Large intestine (tissue), 12 donors: ENCODE measurements at places on chromosomes 11 and 22. TPM values are rescaled to one million over a fixed set of nuclear protein-coding genes. Genes with fewer than 3 reads are reported as not detected.

FAM168A gene
- 22.9 TPM for polyA plus RNA-seq

CD3D gene
- 7.4 TPM for polyA plus RNA-seq

NKAPD1 gene
- polyA plus RNA-seq: 27.7 TPM

SCN2B gene
- 1.3 TPM for polyA plus RNA-seq

CCDC89 gene
- 0.94 TPM for polyA plus RNA-seq

ESAM gene
- 15.0 TPM for polyA plus RNA-seq

PYGM gene
- 2.4 TPM for polyA plus RNA-seq

TMEM45B gene
- polyA plus RNA-seq: 247 TPM

SCT gene
- polyA plus RNA-seq: 131 TPM

POU2AF1 gene
- 1.2 TPM for polyA plus RNA-seq

SHISA8 gene
- 0.10 TPM for polyA plus RNA-seq

KDM4E gene
- polyA plus RNA-seq: 0.19 TPM

OR4D5 gene
- not detected for polyA plus RNA-seq

OR10A2 gene
- polyA plus RNA-seq: 0.04 TPM

GRCh38 chr11:13052130-13052571, 43.0 kb downstream of the RASSF10 start:
- H3K36me3 ChIP-seq: no peaks in the 10 kb centered on the region
- DNase-seq: peak; percentile 28
- H3K4me3 ChIP-seq: no peak overlapping the region

DNA sequence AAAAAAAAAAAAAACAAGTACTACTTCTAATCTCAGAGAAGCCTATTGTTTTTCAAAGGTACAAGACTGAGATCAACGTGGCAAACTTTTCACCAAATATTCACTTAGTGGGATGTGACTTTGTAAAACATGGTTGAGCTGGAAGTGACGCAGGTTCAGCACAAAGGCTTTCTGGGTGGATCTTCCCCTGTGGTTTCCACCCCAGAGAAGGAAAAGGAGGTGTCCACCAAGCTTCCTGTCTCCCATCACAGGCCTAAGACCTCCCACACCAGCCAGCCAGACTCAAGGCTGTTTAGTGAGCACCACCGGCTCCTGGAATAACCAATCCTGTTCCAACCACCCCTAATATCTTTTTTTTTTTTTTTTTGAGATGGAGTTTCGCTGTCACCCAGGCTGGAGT, 5.7 kb downstream of the TMEM184B start:
- no peak overlapping the region for H3K27ac ChIP-seq
- H3K4me1 ChIP-seq: peaks cover 27% of the 10 kb centered on the region
- no peak overlapping the region for H3K4me3 ChIP-seq
- peaks cover 13% of the 10 kb centered on the region for H3K36me3 ChIP-seq

DNA sequence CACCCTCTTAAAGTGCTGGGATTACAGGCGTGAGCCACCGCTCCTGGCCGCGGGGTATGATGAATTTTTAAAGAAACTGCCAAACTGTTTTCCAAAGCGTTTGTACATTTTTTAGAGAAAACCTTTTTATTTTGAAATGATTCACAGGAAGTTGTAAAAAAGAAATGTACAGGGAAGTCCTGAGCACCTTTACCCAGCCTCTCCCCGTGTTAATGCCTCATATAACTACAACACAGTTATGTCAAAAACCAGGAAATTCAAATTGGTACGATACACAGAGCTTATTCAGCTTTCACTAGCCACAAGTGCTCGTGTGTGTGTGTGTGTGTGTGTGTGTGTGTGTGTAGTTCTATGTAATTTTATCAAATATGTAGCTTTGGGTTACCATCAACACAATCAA, 7.0 kb upstream of the FAM118A start:
- H3K27me3 ChIP-seq: no peaks in the 10 kb centered on the region
- H3K36me3 ChIP-seq: no peaks in the 10 kb centered on the region
- no peak overlapping the region for H3K27ac ChIP-seq

GRCh38 chr11:116793772-116794097, 2.1 kb upstream of the APOA5 start:
- H3K27me3 ChIP-seq: no peaks in the 10 kb centered on the region
- no peak overlapping the region for H3K27ac ChIP-seq
- no peaks in the 10 kb centered on the region for H3K36me3 ChIP-seq
- H3K4me1 ChIP-seq: peaks cover 25% of the 10 kb centered on the region
- H3K4me3 ChIP-seq: no peak overlapping the region

DNA sequence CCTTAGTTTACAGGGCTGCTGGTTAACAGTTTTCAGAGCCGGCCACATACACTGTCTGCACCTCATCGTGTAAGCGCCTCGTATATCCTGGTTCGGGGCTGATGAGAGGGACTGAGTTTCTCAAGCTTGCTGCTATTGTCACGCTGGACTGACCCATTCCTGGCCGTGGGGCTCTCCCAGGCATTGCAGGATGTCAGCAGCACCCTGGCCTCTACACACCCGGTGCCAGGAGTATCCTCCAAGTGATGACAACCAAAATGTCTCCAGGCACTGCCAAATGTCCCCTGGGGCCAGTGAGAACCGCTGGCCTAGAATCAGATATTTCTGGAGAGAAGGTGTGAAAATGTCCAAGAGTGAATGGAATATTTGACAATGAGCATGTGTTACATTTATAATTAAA, 82.8 kb downstream of the ST3GAL4 start:
- no peak overlapping the region for H3K4me3 ChIP-seq
- DNase-seq: no peak
- no peaks in the 10 kb centered on the region for H3K4me1 ChIP-seq
- peaks cover 35% of the 10 kb centered on the region for H3K27me3 ChIP-seq
- no peak overlapping the region for H3K27ac ChIP-seq

DNA sequence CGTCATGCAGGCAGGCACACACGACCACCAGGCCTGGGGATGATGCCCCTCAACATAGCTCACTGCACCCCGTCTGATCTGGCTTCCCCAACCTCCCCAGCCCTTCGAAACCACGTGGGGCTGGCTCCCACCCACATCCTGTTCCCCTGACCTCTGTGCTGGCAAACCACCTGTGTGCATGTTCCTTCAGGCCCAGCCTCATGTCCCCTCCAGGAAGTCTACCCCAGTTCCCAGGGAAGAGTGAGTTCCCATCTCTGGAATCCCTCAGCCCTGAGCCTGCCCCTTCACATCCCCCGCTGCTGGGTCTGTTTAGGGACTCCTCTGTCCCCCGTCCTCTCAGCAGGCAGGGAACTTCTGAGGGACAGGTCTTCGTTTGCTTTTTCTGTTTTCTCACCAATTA, 7.1 kb downstream of the SLC7A4 start:
- H3K27me3 ChIP-seq: no peaks in the 10 kb centered on the region
- H3K27ac ChIP-seq: no peak overlapping the region
- H3K4me1 ChIP-seq: no peaks in the 10 kb centered on the region
- H3K4me3 ChIP-seq: no peak overlapping the region
- no peak for DNase-seq

- no peak overlapping the region for H3K4me3 ChIP-seq
- H3K36me3 ChIP-seq: no peaks in the 10 kb centered on the region
- no peaks in the 10 kb centered on the region for H3K27me3 ChIP-seq
- peak; percentile 56 for DNase-seq
- no peak overlapping the region for H3K27ac ChIP-seq
- H3K4me1 ChIP-seq: peaks cover 24% of the 10 kb centered on the region
Observed at GRCh38 chr11:61267437-61267841, 26.5 kb downstream of the PGA5 start.

DNA sequence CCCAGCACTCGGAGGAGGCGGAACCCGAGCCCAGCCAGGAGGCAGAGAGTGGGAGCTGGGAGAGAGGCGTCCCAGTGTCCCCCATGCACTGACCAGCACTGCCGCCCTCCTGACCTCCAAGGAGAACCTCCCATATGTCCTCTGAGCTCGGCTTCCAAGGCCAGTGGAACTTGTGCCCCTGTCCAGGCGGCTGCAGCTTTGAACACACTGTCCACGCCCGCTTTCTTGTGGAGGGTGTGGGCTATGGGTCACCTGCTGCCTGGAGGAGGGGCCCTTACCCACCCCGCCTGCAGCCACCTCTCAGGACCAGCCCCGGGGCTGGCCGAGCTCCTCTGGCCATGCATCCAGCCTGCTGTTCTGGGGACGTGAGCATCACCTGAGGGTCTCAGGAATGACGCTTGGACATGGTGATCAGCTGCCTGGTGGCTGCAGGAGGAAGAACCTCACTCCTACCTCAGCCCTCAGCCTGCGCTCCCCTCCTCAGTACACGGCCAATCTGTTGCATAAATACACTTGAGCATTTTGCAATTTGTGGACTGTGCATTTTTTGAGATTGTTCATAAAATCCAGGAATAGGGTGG, 22.2 kb upstream of the MUC5B start:
- no peak for DNase-seq
- H3K4me3 ChIP-seq: no peak overlapping the region
- no peak overlapping the region for H3K27ac ChIP-seq
- H3K27me3 ChIP-seq: peaks cover 20% of the 10 kb centered on the region

DNA sequence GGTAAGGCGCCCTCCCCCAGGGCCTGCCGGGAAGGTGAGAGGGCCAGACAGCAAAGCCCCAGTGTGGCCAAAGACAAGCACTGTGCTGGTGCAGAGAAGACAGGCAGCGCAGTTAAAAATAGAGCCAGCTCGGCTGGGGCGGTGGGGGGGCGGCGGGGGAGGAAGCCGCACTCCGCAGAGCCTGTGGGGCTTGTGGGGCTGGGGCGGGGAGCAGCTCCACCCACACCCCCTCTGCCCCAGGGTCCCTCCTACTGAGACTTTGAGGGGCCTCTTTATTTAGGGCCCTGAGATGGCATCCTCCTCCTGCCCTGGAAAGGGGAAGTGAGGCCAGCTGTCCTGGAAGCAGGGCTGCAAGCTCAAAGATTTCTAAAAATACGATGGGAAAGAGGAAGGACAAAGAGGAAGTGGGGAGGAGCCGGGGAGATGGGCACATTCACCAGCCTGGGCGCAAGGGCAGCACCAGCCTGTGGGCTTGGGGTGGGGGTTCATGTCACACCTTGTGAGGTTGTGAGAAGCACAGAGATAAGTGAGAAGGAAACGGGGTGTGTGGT, 2.6 kb downstream of the CYTH4 start:
- H3K4me3 ChIP-seq: no peak overlapping the region
- no peaks in the 10 kb centered on the region for H3K4me1 ChIP-seq
- no peak for DNase-seq
- peaks cover 8% of the 10 kb centered on the region for H3K27me3 ChIP-seq
- H3K36me3 ChIP-seq: no peaks in the 10 kb centered on the region

DNA sequence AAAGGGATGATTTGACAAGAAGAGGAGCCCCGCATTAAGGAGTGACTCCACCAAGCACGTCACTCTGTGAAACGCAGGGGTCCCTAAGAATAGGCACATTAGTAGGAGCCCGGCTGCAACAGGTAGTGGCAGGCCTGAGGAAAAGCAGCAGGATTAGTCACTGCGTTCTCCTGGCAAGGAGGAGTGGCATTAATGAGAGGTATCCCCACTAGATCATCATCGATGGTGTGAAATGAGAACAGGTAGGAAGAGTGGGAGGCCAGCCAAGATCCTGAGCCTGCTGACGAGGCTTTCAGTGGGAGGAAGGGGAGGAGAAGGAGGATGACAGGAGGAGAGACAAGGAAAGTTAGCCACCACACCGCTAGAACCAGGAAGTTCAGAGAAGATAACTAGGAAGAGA, 38.6 kb downstream of the NRXN2 start:
- peaks cover 30% of the 10 kb centered on the region for H3K27me3 ChIP-seq
- no peaks in the 10 kb centered on the region for H3K36me3 ChIP-seq

DNA sequence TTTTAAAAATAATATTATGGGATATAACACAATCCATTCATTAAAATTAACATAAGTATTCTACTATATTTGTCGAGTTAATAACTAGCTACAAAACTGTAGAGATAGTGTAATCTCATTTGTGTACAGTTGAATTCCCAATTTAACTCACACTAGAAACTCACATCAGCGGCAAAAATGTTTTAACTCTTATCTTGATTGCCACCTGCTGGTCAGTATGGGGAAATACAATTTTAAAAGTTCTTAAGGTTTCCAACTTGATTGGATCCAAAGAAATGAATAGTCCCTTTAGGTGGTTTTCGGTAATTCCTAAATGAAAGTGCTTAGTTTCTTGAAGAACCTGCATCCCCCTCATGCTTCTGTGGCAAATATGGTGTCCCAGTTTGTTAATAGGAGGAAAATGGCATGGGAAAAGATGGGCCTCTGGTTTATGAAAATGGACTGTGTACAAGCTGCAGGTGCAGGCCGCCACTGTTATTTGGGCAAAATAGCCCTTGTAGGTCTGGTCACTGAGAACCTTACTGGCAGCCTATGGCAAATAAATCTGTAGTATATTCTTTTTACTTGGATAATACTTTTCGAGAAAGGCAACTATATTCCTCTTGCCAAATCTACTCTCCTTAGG, 33.7 kb upstream of the SLC17A6 start:
- H3K4me1 ChIP-seq: no peaks in the 10 kb centered on the region
- no peak overlapping the region for H3K4me3 ChIP-seq
- H3K36me3 ChIP-seq: no peaks in the 10 kb centered on the region
- no peak for DNase-seq
- H3K27me3 ChIP-seq: no peaks in the 10 kb centered on the region

DNA sequence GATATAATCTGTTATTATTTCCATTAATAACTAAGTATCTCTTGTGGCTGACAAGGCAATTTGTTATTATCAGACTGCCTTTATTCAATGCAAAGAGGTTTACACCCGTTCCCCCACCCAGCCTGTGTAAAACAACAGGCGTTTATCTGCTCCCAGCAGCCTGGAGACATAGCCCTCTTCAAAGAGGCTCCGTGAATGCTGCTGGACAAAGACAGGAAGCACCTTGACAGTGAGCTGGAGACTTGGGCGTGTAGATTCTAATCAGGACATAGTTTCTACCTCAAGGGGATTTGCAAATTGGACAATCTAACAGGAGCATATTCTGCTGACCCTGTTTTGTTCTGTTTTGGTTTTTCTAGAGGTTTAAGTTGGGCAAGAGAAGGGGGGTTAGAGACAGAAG, 733.0 kb upstream of the KIRREL3 start:
- H3K27me3 ChIP-seq: no peaks in the 10 kb centered on the region
- no peak overlapping the region for H3K4me3 ChIP-seq
- H3K36me3 ChIP-seq: no peaks in the 10 kb centered on the region
- no peaks in the 10 kb centered on the region for H3K4me1 ChIP-seq
- no peak overlapping the region for H3K27ac ChIP-seq

GRCh38 chr11:127898422-127899365, 688.7 kb downstream of the ETS1 start:
- H3K27me3 ChIP-seq: no peaks in the 10 kb centered on the region
- no peak overlapping the region for H3K27ac ChIP-seq
- H3K36me3 ChIP-seq: no peaks in the 10 kb centered on the region

DNA sequence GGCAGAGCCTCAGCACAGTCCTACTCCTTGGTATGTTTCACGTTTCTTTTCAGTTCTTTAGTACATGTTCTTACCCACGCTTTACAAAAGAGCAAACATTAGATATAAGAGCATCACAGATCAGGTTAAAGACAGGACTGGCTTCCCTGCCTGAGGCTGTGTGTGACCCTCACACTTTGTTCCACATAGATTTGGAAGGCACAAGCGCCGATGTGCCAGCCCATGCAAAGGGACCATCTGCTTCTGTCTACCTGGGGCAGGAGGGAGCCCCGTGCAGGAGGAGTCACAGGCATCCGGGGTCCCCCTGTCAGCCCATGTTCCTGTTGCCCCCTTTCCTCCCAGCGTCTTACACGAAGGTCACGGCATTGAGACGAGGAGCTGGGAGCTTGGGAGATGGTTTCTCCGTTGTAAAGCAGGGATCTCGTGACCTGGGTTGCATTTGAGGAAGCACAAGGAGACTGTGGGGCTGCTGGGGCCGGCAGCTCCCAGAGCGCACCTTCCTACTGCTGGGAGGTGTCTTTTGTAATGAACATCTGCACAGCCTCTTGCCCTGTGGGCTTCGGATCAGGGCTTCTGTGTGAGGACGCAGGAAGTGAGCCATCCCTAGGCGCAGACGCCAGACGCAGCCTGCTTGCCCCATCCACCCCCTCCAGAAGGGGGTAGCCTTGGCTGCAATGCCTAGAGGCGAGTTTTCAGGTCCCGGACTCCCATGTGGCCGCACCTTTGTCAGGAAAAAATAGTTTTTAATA, 72.6 kb downstream of the SCN3B start:
- no peak for DNase-seq
- peaks cover 36% of the 10 kb centered on the region for H3K36me3 ChIP-seq
- no peak overlapping the region for H3K27ac ChIP-seq
- no peak overlapping the region for H3K4me3 ChIP-seq
